NCI-H1436 treated with DMSO at 0.1 percent for 48 hours (cell line): ENCODE measurements at places on chromosomes 12 and 14.

GRCh38 chr12:44960423-44960822, 84.3 kb upstream of the NELL2 start:
- DNase-seq, result no peak

- DNase-seq, result no peak
These were observed 271.6 kb downstream of the FBXL14 start for GRCh38 chr12:1322821-1323220.

GRCh38 chr12:93447555-93448290, 6.0 kb upstream of the UBE2N start:
- no peak for DNase-seq

DNA sequence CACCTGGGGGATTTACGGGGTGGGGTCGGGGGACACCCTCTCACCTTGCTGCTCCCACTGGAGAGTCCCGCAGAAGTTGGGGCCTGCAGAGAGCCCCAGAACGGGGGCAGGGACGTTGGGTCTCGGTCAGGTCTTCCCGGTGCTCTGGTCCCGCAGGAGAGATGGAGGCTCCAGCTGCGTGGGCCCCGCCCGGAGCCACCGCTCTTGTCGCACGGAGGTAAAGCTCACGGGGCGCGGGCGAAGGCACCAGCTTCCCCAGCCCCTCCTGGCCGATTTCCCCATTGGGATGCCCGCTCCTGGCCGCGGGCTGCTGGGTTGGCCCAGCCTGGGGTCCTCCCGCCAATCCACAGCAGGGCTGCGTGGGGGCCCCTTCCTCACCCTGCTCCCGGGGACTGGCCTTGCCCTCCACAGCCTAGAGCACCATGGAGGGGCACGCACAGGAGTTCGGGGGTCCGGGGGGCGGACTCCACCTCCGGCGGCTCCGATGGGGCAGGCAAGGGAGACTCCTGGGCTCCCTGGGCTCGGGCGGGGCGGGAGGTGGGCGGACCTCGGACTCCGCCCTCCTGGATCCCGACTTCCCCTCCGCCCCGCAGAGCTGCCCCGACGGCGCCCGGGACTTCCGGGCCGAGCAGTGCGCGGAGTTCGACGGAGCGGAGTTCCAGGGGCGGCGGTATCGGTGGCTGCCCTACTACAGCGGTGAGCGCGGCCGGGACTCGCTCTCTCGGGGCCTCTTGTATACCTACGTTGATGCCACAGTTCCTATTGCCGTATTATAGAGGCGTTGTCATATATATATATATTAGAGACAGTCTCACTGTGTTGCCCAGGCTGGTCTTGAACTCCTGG, 8.4 kb downstream of the PAPLN start:
- no peak for DNase-seq

GRCh38 chr12:31370531-31371255, 44.7 kb upstream of the SINHCAF start:
- no peak for DNase-seq
